ENCODE measurements at places on chromosomes 12 and 14.

- no peak for DNase-seq
Observed at GRCh38 chr12:31586728-31587127, 4.2 kb downstream of the DENND5B start.

DNA sequence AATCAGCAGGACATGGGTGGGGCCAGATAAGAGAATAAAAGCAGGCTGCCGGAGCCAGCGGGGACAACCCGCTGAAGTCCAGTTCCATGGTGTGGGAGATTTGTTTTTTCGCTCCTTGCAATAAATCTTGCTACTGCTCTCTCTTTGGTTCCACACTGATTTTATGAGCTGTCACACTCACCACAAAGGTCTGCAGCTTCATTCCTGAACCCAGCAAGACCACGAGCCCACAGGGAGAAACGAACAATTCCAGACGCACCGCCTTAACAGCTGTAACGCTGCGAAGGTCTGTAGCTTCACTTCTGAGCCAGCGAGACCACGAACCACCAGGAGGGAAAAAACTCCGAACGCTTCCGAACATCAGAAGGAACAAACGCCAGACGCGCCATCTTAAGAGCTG is 2.8 kb upstream of the CNIH1 start:
- no peak for DNase-seq

GRCh38 chr12:89289720-89290119 is 62.6 kb downstream of the DUSP6 start:
- no peak for DNase-seq

GRCh38 chr12:50732591-50732990 is 31.3 kb upstream of the ATF1 start:
- no peak for DNase-seq

DNA sequence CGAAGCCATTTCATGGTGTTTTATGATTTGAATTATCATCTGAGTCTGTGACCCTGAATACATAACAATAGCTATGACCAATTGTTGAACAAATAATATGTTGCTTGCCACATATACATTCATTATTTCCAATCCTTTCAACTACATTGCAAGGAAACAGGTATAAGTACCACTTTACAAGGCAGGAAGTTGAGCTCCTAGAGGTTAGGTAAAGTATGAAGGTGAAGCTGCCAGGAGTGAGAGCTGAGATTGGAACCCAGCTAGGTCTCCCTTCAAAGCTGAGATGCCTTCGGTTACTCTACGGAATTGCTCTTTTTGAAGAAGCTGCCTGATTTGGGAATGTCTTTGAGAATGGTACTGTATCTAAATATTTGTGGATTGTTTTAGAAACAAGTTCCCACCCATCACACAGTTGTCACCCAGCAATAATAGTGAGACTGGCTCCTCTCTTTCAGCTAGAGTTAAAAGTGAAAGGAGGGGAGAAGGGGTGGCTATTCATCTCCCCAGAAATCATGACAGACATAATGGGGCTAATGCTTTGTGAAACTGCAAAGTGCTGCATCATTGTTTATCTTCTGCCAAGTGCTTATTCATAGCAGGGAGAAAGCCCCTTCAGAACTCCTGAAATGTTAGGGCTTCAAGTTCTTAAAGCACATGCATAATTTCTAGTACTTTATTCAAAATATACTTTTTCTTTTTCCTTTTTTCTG is 75.9 kb upstream of the AMIGO2 start:
- DNase-seq, result no peak

DNA sequence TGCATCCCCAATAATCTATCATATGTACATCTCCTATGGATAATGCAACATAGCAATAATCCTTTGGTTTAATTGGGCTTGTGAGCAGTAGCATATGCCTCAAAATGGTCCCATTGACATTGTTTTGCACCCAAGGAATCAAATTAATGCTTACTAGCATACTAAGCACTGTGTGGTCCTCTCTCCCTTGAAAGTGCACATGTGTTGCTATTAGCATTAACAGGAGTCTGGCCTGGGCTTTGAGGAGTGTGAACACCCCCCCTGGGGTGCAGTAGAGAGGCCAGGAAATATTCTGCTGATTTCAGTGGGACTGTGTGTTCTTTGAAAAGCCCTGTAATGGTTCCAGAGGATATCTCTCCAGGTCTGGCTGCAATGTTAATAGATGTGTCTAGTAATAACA is 1148.4 kb downstream of the VRK1 start:
- no peak for DNase-seq

DNA sequence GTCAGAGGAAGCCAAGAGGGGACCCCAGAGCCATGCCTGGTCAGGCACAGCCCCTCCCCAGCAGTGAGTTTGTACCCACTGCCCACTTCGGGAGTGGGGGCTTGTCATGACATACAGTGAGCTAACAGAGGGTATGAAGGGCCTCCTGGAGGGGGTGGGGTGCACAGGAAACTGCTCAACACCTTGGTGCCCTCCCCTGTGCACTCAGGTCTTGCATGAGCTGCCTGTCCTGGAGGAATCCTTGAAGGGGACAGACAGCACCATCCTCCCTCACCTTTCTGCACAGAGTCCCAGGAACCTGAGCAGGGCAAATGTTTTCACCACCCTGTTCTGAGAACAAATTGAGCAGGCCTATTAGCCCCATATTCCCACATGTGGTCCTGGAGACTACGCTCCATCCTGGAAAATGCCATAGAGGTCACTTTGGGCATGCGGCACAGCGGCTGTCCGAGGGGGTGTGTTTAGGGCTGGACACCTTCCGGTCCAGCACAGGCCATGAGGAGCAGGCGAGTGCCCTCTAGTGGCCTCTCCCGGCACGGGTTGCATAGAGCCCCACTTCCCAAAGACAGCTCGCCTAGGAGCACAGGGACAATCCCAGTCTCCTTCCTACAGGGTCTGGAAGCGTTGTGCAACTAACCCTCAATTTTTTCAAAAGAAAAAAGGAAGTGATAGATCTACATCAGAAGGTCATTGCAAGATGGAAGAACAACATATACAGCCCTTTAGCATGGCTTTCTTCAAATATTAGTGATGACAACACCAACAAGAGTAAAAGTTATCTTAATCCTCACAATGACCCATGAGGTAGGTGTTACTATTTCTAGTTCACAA is 31.9 kb upstream of the ZFP36L1 start:
- peak; percentile 84 for DNase-seq

- no peak for DNase-seq
Observed at GRCh38 chr12:31220061-31220460, 105.9 kb downstream of the SINHCAF start.

GRCh38 chr12:11822081-11822834 is 172.8 kb downstream of the ETV6 start:
- DNase-seq, result no peak

GRCh38 chr12:75227132-75227531 is 17.5 kb upstream of the KCNC2 start:
- DNase-seq, result no peak

GRCh38 chr14:44940211-44940610 is 21.5 kb downstream of the KLHL28 start:
- no peak for DNase-seq

DNA sequence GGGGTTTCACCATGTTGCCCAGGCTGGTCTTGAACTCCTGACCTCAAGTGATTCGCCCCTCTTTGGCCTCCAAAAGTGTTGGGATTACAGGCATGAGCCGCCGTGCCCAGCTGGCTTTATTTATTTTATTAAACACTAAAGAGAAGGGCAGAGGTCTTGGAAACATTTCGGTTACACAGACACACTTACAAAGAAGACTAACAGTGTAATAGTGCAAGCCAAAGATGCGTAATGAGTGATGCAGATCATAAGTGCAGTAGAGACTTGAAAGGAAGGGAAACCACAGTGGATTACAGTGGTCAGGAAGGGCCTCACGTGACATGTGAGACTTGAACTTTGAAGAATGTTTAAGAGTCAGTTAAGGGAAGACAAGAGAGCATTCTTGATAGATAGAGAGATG is 33.9 kb upstream of the CDK17 start:
- DNase-seq, result no peak

DNA sequence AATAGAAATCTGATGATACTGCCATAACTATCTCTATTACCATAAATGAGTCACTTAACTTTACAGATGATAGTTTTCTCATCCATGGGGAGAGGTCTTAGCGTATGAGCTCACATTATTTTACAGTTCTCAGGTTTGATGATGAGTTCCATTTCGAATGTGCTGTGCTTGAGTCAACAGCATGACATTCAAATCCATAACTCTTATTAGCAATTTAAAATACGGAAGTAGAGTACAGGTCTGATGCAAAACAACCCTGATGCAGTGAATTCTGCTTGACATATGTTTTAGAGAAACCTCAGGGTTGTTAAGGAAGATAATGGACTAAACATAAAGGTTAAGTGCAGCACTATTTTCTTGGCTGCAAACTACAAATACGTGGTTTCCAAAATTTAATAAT is 30.0 kb downstream of the C14orf39 start:
- DNase-seq, result no peak

GRCh38 chr12:89267404-89267803 is 84.9 kb downstream of the DUSP6 start:
- DNase-seq, result no peak

- DNase-seq, result no peak
Observed at GRCh38 chr14:103101257-103101962, 6.9 kb downstream of the EXOC3L4 start.

DNA sequence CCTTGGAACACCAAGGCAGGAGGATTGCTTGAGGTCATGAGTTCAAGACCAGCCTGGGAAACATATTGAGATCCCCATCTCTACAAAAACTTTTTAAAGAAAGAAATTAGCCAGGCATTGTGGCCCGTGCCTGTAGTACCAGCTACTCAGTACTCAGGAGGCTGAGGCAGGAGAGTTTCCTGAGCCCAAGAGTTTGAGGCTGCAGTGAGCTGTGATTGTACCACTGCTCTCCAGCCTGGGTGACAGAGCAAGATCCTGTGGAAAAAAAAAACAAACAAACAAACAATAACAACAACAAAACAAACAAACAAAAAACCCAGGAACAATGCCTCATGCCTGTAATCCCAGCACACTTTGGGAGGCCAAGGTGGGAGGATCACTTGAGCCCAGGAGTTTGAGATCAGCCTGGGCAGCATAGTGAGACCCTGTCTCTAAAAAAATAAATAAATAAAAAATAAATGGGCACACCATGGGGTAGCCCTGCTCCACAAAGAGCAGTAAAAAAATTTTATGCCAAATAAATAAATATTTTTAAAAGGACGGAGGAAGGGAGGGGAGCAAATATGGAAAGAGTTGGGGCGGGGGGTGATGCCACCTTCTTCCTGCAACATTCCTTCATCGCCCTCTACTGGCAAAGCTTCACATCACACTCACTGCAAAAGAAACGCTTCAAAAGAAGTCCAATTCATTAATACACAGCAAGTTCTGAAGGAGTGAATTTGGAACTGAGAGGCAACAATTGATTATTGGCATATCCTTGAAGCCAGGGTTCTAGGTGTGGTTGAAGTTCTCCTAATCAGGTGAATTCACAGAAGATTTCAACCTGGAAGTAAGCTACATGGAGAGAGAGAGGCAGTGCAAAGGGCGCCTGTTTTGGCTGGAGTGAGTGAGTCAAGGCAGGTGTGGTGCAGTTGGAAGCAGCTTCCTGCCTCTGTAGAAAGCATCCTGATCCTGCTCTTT is 8.8 kb upstream of the GNPTAB start:
- DNase-seq, result peak; percentile 71

DNA sequence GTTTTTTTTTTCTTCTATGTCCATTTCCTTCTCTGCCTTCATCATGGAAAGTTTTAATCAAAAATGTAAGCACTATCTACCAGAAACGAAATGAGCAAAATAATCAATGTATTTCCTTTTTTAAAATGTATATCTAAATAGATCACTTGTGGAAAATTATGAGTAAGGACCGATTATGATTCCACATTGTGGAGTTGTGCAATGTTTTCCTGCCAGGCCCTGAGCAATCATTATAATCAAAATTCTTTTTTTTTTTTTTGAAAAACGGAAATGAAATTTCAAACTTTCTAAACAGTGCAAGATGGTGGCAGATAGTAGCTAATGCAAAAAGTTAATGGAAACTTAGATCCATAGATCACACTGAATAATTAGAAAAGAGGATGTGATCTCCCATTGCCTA is 1074.6 kb upstream of the TMEM132C start:
- DNase-seq, result no peak

GRCh38 chr12:113214895-113215400 is 6.3 kb upstream of the TPCN1 start:
- peak; percentile 59 for DNase-seq

DNA sequence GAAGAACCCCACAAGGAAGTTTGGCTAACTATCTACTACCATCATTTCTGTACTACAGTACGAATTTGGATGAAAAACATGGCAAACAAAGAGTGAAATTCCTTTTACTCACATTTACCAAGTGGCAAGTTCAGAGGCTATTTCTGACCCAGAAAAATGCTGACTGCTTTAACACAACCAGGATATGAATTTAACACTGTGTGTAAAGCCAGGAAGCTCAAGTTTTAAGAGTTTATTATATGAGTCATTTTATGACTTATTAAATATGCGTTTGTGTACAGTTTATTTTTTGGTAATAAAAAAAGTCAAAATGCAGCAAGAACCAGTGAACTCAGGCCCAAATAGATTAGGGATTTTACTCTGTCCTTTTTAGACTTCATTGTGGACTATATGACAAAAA is 58.4 kb upstream of the STAC3 start:
- DNase-seq, result peak; percentile 52
